Adrenal gland (tissue), 19 donors: ENCODE measurements at places on chromosomes 4 and X. TPM values are rescaled to one million over a fixed set of nuclear protein-coding genes. Genes with fewer than 3 reads are reported as not detected.

DNA sequence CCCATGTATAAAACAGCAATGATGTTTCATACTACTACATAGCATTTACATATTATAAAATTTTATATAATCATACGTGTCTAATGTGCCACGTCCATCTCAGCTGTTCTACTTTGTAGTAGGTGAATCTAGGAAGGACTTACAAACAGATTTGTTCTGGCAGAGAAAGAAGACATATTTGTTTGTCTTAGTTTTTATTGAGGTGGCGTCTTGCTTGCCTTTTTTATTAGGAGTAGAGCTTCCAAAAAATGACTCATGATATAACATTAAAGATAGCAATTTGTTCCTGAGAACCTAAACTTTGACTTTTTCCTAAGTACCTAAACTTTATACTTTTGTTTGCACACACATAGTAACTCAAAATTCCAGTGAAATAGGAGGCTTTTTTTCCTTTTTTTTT lies 64.6 kb downstream of the CLDN22 start:
- no peaks in the 10 kb centered on the region for H3K36me3 ChIP-seq
- no peak overlapping the region for H3K4me3 ChIP-seq
- H3K27me3 ChIP-seq = no peaks in the 10 kb centered on the region
- no peak overlapping the region for H3K27ac ChIP-seq

DNA sequence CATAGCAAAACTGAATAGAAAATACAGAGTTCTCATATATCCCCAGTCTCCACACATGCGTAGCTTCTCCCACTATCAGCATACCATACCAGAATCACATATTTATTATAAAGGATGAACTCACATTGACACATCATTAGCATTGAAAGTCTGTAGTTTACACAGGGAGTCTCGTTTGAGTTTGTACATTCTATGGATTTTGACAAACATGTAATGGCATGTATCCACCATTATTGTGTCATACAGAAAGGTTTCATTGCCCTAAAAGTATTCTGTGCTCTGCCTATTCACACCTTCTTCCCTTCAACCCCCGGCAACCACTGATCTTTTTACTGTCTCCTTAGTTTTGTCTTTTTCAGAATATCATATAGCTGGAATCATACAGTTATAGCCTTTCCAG lies 562.4 kb downstream of the KCTD8 start:
- H3K27ac ChIP-seq = no peak overlapping the region
- no peak for DNase-seq
- no peaks in the 10 kb centered on the region for H3K36me3 ChIP-seq

DNA sequence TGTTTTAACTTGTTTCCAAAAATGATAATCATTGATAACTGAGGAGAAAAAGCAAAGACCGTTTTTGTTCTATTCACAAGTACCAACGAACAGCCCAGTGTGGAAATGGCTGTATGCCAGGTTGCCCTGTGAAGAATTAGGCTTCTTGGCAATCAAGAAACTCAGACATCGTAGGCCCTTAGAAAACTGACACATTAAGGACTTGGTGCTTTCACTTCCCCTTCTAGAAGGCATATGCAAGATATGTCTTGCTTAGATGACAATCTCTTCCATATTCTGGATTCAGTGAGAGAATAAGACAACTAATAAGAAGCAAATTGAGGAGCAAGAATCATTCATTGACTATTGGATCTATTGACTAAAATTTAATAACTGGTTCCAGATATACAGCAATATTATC lies 56.6 kb downstream of the ANAPC10 start:
- H3K27ac ChIP-seq = no peak overlapping the region
- no peak overlapping the region for H3K4me3 ChIP-seq
- no peaks in the 10 kb centered on the region for H3K27me3 ChIP-seq

DNA sequence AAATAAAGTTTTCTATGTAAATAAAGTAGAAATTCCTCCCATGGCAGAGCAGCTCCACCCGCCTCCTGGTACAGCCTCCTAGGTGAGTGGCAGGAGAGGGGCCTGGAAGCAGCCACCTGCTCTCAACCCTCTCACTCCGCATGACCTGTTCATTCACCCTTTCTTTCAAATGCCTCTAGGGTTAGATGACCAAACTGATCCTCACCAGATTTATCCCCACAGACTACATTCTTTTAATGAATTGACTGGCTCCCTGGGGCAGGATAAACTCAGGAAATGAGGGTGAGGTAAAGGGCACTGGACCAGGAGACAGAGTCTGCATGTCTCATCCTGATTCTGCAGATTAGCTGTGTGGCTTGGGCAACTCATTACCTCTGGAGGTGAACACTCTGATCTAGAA lies 32.6 kb upstream of the NKX6-1 start:
- no peaks in the 10 kb centered on the region for H3K36me3 ChIP-seq
- H3K4me3 ChIP-seq = no peak overlapping the region
- H3K27ac ChIP-seq = no peak overlapping the region
- no peaks in the 10 kb centered on the region for H3K4me1 ChIP-seq

DNA sequence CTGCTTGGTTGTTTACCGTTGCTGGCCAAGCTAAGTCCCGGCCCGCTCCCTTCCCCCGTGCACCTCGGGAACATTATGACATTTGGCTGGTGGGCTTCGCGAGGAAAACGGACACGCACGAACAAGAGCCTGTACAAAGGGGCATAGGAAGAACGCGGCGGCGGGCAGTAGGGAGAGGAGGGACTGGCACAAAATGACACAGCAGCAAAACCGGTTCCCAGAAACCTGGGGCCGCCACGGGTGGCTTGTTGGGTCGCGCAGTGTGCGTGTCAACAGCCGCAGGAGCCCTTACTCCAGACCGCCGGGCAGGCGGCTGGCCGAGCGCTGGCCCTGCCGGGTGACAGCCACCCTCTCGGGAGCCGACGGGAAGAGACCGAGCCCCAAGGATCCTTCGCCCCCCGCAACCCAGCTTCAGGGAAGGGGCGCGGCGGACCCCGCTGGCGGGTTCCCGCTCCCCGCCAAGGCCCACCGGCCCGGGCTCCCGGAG lies 1.6 kb upstream of the LIN54 start:
- H3K36me3 ChIP-seq = no peaks in the 10 kb centered on the region
- no peaks in the 10 kb centered on the region for H3K27me3 ChIP-seq
- H3K27ac ChIP-seq = peak overlapping the region; percentile 46
- no peak for DNase-seq
- peak overlapping the region; percentile 51 for H3K4me3 ChIP-seq
- peaks cover 31% of the 10 kb centered on the region for H3K4me1 ChIP-seq

DNA sequence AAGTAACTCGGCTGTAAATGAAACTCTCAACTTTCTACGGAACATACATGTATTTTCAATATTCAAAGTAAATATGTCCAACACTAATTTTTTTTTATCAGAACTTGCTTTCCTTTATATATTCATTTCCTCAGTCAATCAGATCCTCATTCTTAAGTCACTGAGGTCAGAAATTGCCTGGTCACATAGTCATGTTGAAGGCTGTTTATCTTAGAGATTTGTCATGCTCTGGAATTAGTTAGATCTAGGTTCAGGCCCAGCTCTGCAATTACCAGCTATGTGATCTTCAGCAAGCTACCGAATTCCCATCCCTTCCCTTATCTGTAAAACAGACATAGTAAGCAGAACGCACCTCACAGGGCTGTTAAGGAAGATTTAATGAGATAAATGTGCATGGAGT lies 228.8 kb downstream of the SPCS3 start:
- DNase-seq = no peak
- no peaks in the 10 kb centered on the region for H3K36me3 ChIP-seq
- H3K4me1 ChIP-seq = no peaks in the 10 kb centered on the region
- no peak overlapping the region for H3K27ac ChIP-seq
- no peak overlapping the region for H3K4me3 ChIP-seq
- no peaks in the 10 kb centered on the region for H3K27me3 ChIP-seq

DNA sequence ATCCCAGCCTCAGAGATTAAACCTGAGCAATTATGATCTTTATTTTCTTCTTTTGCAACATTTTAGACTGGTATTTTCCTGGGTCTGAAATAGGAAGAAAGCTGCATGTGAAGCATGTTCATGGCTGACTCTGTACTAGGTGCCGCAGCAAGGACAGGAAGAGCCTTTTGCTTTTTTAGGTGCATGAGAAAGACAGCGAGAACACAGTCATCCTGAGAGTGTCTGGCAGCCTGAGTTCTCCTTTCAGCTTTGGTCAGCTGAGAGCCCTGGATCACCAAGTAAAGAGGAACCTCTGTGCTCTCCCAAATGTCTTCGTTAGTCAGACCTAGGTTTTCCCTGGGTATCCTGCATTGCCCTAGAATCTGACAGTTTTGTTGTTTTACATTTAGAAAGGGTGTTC lies 29.8 kb downstream of the FAM149A start:
- H3K36me3 ChIP-seq = no peaks in the 10 kb centered on the region
- no peak for DNase-seq
- H3K4me1 ChIP-seq = no peaks in the 10 kb centered on the region
- H3K27me3 ChIP-seq = no peaks in the 10 kb centered on the region
- H3K4me3 ChIP-seq = no peak overlapping the region
- no peak overlapping the region for H3K27ac ChIP-seq

- H3K36me3 ChIP-seq = no peaks in the 10 kb centered on the region
- H3K4me1 ChIP-seq = no peaks in the 10 kb centered on the region
- H3K27me3 ChIP-seq = no peaks in the 10 kb centered on the region
- peak overlapping the region; percentile 53 for H3K27ac ChIP-seq
Measured at GRCh38 chrX:71128915-71129765, 10.7 kb downstream of the MED12 start.

GRCh38 chr4:153791746-153792617 lies 3.1 kb upstream of the SFRP2 start:
- no peak overlapping the region for H3K27ac ChIP-seq
- H3K4me1 ChIP-seq = peaks cover 24% of the 10 kb centered on the region
- H3K36me3 ChIP-seq = no peaks in the 10 kb centered on the region
- DNase-seq = no peak

- H3K36me3 ChIP-seq = no peaks in the 10 kb centered on the region
- H3K27me3 ChIP-seq = no peaks in the 10 kb centered on the region
- no peak overlapping the region for H3K4me3 ChIP-seq
- peak; percentile 33 for DNase-seq
Measured at GRCh38 chr4:17492058-17492741, 19.7 kb downstream of the QDPR start.

DNA sequence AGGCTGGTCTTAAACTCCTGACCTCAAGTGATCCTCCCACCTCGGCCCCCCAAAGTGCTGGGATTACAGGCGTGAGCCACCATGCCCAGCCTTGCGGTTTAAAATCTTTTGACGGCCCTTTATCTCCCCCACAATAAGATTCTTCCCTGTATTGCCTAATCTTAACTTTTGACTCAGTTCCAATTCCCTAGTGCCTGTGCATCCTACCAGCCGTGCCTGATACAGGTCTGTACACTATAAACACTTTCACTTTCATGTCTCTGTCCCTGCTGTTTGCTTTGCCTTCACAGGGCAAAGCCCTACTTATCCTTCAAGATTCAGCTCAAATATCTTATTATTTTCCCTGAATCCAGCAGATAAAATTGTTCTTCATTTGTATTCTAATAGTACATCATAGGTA lies 74.6 kb downstream of the WDR44 start:
- H3K36me3 ChIP-seq = no peaks in the 10 kb centered on the region
- no peak overlapping the region for H3K4me3 ChIP-seq
- H3K27me3 ChIP-seq = no peaks in the 10 kb centered on the region
- H3K27ac ChIP-seq = peak overlapping the region; percentile 48
- H3K4me1 ChIP-seq = no peaks in the 10 kb centered on the region
- DNase-seq = no peak

DNA sequence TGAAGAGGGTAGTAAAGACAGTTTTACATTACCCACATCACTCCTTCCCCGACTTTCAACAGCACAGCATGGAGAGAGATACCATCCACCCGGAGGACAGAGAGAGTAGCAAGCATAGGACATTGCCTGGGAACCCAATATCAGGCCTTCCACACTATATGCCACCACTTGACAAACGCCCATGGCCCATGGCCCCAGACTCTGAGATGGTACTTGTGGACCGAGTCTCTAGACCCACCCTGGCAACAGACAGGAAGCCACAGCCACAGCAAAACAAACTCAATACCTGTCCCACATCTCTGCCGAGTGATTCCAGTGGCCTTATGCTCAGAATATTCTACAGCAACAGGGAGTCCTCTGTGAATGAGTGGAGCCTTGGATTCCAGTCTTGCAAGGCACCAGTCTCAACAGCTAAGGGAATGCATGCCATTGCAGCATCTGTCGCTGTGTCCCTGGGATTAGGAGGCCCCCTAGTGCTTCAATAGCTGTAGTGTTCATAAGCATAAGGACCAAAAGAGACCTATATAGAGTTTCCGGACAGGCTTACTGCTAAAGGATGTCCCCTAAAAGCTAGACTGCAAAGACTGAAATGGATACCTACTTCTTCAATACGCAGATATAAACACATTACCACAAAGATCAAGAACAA lies 14.7 kb upstream of the CT55 start:
- H3K27ac ChIP-seq = no peak overlapping the region
- H3K36me3 ChIP-seq = no peaks in the 10 kb centered on the region
- DNase-seq = peak; percentile 56
- peaks cover 15% of the 10 kb centered on the region for H3K27me3 ChIP-seq

GRCh38 chr4:38184404-38184803 lies 224.2 kb downstream of the PTTG2 start:
- no peak for DNase-seq
- no peak overlapping the region for H3K4me3 ChIP-seq
- H3K27ac ChIP-seq = no peak overlapping the region
- H3K27me3 ChIP-seq = no peaks in the 10 kb centered on the region

The ENOX2 gene
- 16.0 TPM for total RNA-seq

The FAM9C gene
- not detected for total RNA-seq

The MAGEA2 gene
- not detected for total RNA-seq

The ITM2A gene
- total RNA-seq = 7.3 TPM

The BCLAF3 gene
- total RNA-seq = 7.4 TPM

The GPRASP2 gene
- 9.2 TPM for total RNA-seq

The ITIH6 gene
- total RNA-seq = not detected

The DSPP gene
- not detected for total RNA-seq

The PCDH7 gene
- 7.8 TPM for total RNA-seq
